Motor neuron (in vitro differentiated cells): ENCODE measurements at places on chromosomes 11 and 22. TPM values are rescaled to one million over a fixed set of nuclear protein-coding genes. Genes with fewer than 3 reads are reported as not detected.

TPBGL gene
- total RNA-seq, result 0.25 and 0.27 TPM in 2 replicates

- ATAC-seq, result no peak
Measured at GRCh38 chr11:112238041-112238440, 11.8 kb downstream of the PTS start.

- ATAC-seq, result no peak
Measured at GRCh38 chr22:34587357-34588356, 478.3 kb upstream of the ISX start.

NCAM1 gene
- 327 and 359 TPM in 2 replicates for total RNA-seq

DNA sequence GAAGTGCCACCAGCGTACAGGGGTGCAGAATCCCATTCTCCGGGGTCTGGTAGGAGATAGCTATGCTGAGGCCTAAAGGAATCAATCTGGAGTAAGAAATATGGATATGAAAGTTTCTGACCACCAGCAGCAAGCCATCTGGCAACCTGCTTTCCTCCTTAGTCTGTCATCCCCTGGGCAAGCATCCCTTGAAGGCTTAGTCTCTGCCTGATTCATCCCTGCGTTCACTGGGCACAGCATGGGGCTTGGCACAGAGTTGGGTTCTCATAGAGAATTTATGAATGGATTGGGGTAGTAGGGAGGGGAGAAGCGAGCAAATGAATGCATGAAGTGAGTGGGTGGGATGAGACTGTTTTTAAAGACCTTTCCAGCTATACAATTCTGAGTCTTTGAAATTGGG is 85.8 kb upstream of the NARS2 start:
- no peak for ATAC-seq

GAB4 gene
- total RNA-seq, result 0.18 and 1.2 TPM in 2 replicates

MS4A8 gene
- total RNA-seq, result 1.9 and 5.1 TPM in 2 replicates

SHANK3 gene
- total RNA-seq, result 0.45 and 1.3 TPM in 2 replicates

GRCh38 chr11:40360206-40360798 is 1099.2 kb downstream of the LRRC4C start:
- ATAC-seq, result peak; percentile 44

DNA sequence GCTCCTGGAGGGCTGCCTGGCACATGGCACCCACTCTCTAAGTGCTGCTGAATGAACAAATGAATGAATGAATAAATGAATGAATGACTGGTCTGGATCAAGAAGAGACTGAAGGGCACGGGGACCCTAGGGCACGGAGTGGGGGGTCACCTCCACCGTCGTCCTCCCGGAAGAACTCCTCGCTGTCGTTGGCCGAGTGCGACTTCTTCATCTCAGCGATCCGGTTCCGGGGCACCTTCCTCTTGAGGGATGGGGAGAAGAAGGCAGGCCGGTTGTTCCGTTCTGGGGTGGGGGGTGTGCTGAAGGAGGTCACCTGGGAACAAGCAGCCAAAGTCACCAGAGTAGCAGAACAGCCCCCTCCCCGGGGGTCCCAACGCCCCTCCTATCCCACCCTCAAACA is 36.0 kb downstream of the NUP50 start:
- no peak for ATAC-seq

DNA sequence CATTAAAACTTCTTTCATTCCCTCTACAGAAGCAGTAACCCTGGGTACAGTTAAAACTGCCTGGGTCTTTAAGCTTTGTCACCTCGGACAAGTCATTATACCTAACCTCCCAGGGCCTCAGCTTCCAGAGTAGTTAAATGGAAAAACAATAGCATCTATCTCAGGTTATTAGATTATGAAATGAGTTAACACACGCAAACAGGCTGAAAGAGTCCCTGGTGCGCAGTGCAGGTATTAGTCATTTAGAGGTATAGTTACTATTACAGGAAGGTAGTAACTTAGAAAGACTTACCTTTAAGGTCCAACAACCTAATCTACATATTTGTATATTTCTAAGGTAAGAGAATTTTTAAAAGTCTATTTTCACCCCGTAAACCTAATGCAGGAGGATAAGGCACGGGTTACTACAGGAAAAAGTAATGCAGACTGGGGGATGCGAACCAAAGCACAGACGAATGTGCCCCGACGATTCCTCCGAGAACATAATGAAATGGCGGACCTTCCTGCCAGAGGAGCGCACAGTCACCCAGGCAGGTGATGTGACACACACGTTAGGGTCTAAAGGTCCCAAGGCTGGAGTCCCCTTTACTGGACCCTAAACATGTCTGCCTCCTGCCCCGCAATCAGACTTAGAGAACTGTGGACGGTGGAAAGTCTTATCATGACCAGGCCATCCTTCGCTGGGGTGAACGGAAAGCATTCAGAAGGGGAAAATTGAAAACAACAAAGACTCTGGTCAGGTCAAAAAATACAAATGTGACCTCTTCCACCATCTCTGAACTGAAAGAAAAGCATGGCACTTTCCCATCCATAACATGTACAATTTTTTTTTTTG is 1.3 kb downstream of the NAP1L4 start:
- ATAC-seq, result no peak

CLDN25 gene
- total RNA-seq, result not detected in 2 replicates

SPCS2 gene
- 50.8 and 57.1 TPM in 2 replicates for total RNA-seq

C11orf68 gene
- 15.5 and 19.0 TPM in 2 replicates for total RNA-seq
